H1 (cell line): ENCODE measurements at places on chromosomes 5 and 9. TPM values are rescaled to one million over a fixed set of nuclear protein-coding genes. Genes with fewer than 3 reads are reported as not detected.

The DND1 gene
- 0.41 and 0.84 TPM in 2 replicates for total RNA-seq

The CCNO gene
- 0.27 and 0.41 TPM in 2 replicates for total RNA-seq

The PCDHB16 gene
- 5.2 and 5.9 TPM in 2 replicates for total RNA-seq

The TDRD7 gene
- total RNA-seq = 2.1 and 2.3 TPM in 2 replicates

The SPATA31D4 gene
- total RNA-seq = not detected in 2 replicates

The PAEP gene
- total RNA-seq = not detected in 2 replicates

The EEIG1 gene
- 50.8 and 51.3 TPM in 2 replicates for total RNA-seq

The DCAF10 gene
- 11.1 and 15.0 TPM in 2 replicates for total RNA-seq

The ZNF462 gene
- 154 and 163 TPM in 2 replicates for total RNA-seq

The ARHGAP26 gene
- total RNA-seq = 20.6 and 24.8 TPM in 2 replicates

- no peaks in the 10 kb centered on the region for H3K27me3 ChIP-seq
- H3K36me3 ChIP-seq = no peaks in the 10 kb centered on the region
- H3K27ac ChIP-seq = no peak overlapping the region
- H3K4me3 ChIP-seq = no peak overlapping the region
- H3K4me1 ChIP-seq = peaks cover 3% of the 10 kb centered on the region; the same call in 1 of the 2 replicates
Observed at GRCh38 chr5:126269511-126269910, 153.7 kb upstream of the GRAMD2B start.

- DNase-seq = no peak
- no peaks in the 10 kb centered on the region; the same call in 1 of the 2 replicates for H3K36me3 ChIP-seq
- no peaks in the 10 kb centered on the region for H3K27me3 ChIP-seq
- no peaks in the 10 kb centered on the region for H3K4me1 ChIP-seq
Observed at GRCh38 chr5:39001683-39002082, 72.5 kb downstream of the RICTOR start.

- no peak overlapping the region for H3K27ac ChIP-seq
- no peak overlapping the region for H3K4me3 ChIP-seq
- H3K36me3 ChIP-seq = no peaks in the 10 kb centered on the region
- no peaks in the 10 kb centered on the region for H3K27me3 ChIP-seq
- H3K4me1 ChIP-seq = peaks cover 2% of the 10 kb centered on the region; the same call in 1 of the 2 replicates
- DNase-seq = no peak
Observed at GRCh38 chr5:71907608-71908145, 188.6 kb downstream of the CARTPT start.

GRCh38 chr9:120151806-120152205 is 428.2 kb downstream of the CDK5RAP2 start:
- H3K36me3 ChIP-seq = no peaks in the 10 kb centered on the region
- no peak overlapping the region for H3K27ac ChIP-seq
- H3K27me3 ChIP-seq = no peaks in the 10 kb centered on the region
- no peaks in the 10 kb centered on the region for H3K4me1 ChIP-seq
- DNase-seq = no peak

- H3K27me3 ChIP-seq = no peaks in the 10 kb centered on the region
- no peak for DNase-seq
- H3K4me3 ChIP-seq = no peak overlapping the region
Observed at GRCh38 chr9:14956208-14956607, 46.0 kb upstream of the FREM1 start.

DNA sequence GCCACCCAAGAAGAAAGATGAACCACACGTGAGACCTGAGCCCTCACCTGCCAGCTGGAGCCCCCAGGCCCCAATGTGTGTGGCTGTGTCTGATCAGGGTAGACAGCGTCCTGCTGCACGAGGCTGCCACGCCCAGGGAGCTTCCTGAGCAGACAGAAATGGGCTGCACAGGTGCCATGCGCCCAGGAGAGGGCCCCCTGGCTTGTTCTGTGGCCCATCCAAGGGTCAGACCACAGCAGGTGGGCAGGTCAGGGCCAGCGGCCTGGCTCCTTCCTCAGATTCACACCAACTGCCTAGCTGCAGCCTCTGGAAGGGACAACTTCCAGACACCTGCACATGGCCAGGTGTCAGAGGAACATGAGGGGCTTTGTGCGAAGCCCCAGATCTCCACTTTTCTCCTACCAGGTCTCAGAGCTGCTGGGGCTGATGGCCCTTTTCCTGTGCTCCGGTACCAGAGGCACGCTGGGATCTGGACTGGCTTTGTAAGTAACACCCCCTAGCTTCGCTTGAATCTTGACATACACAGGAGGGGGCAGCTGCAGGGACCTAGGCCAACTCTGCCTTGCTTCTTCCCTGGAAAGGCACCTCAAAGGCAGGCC is 10.8 kb downstream of the SARDH start:
- H3K27ac ChIP-seq = no peak overlapping the region
- no peaks in the 10 kb centered on the region for H3K27me3 ChIP-seq
- H3K4me3 ChIP-seq = no peak overlapping the region
- H3K4me1 ChIP-seq = no peaks in the 10 kb centered on the region
- H3K36me3 ChIP-seq = no peaks in the 10 kb centered on the region

GRCh38 chr9:136921307-136921706 is 23.2 kb downstream of the FBXW5 start:
- no peak overlapping the region for H3K4me3 ChIP-seq
- no peaks in the 10 kb centered on the region for H3K27me3 ChIP-seq
- H3K4me1 ChIP-seq = no peaks in the 10 kb centered on the region
- no peak overlapping the region for H3K27ac ChIP-seq

DNA sequence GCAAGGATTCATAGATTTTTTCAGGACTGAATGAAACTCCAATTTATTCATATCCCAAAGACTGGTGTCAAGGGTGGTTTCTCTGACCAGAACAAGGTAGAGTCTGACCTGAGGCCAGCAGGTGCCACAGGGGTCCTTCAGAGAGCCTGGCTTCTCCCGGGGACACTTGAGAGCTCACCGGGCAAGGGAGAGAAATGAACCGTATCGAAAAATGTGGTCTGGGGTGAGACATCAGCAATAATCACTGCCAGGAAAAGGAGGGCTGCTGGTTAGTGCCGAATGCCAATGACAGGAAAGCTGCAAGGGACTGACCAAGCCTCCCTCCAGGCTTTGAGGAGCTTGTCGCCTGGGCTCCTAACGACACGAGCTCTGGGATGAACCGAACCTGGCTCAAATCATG is 142.7 kb downstream of the TTLL11 start:
- H3K36me3 ChIP-seq = no peaks in the 10 kb centered on the region
- H3K4me1 ChIP-seq = peaks cover 8% of the 10 kb centered on the region
- H3K27me3 ChIP-seq = no peaks in the 10 kb centered on the region
- H3K4me3 ChIP-seq = no peak overlapping the region
- H3K27ac ChIP-seq = no peak overlapping the region

DNA sequence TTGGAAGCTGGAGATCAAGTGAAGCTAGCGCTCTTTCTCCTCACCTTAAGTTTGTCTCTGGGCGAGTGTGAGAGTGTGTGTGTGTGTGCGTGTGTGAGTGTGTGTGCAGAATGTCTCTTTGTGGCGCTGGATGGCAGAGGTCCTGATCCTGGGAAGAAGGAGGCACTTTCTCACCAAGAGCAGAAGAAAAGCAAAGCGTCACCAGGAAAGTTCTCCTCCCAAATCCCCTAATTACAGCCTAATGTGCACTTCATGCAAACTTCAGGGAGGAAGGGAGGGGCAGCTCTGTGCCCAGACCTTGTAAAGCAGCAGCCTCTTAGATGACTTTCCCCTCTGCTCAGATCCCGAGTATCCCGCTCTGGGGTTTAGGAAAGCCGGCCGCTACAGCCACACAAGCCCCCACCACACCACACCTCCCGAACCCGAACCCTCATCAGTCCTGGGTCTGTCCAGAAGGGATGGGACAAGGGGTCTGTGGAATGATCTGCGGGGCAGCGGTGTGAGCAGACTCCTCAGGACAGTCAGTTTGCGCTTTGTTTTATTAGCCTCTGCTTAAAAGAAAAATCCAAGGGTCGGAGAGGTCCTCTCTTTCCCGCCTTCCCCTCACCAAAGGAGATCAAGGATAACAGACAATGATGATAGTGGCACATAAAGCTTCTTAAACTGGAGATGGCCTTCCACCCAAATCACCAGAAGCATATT is at the start of gene HAPLN1:
TSS of gene HAPLN1 (minus strand) at position 20 of the 702 bp plus-strand sequence. CDS start 47,332 bp downstream, outside the sequence.
- H3K4me3 ChIP-seq = peak within 1 kb of the TSS; percentile 64
- no peaks in the 10 kb centered on the region for H3K36me3 ChIP-seq
- H3K27me3 ChIP-seq = no peaks in the 10 kb centered on the region
- no peak within 1 kb of the TSS for H3K27ac ChIP-seq
- H3K4me1 ChIP-seq = peaks cover 9% of the 10 kb centered on the region; the same call in 1 of the 2 replicates
- peak; percentile 64 for DNase-seq

- DNase-seq = no peak
- H3K27me3 ChIP-seq = no peaks in the 10 kb centered on the region; the same call in 1 of the 2 replicates
- H3K36me3 ChIP-seq = no peaks in the 10 kb centered on the region
- H3K4me3 ChIP-seq = peak overlapping the region; percentile 51
Observed at GRCh38 chr9:123356851-123357742, 1.1 kb downstream of the CRB2 start.

DNA sequence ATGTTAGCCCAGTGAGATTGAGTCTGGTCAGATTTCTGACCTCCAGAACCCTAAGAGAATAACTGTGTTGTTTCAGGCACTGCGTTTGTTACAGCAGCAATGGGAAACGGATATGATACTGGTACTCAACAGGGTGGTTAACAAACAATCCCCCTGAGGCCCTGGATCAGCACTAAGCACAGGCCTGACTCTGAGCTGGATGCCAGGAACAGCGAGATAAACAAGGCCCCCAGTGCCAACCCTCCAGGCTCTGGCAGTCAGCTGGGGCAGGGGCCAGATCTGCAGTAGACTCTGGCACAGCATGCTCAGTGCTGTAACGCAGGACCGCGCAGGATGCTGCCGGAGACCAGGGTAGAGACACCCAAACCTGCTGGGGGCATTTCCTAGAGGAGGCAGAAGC is 22.1 kb downstream of the CPLX2 start:
- H3K36me3 ChIP-seq = no peaks in the 10 kb centered on the region
- H3K27ac ChIP-seq = no peak overlapping the region
- H3K4me3 ChIP-seq = no peak overlapping the region
- peaks cover 3% of the 10 kb centered on the region for H3K4me1 ChIP-seq

DNA sequence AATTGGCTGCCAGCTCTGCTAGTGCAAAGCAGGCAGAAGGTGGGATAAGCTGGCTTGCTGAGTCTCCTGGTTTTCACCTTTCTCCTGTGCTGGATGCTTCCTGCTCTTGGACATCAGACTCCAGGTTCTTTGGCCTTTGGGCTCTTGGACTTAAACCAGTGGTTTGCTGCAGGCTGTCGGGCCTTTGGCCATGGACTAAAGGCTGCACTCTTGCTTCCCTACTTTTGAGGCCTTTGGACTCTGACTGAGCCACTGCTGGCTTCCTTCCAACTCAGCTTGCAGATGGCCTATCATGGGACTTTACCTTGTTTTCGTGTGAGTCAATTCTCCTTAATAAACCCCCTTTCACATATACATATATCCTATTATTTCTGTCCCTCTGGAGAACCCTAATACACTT is 1293.9 kb upstream of the CDH6 start:
- no peak overlapping the region for H3K4me3 ChIP-seq
- H3K36me3 ChIP-seq = no peaks in the 10 kb centered on the region
- no peak for DNase-seq

DNA sequence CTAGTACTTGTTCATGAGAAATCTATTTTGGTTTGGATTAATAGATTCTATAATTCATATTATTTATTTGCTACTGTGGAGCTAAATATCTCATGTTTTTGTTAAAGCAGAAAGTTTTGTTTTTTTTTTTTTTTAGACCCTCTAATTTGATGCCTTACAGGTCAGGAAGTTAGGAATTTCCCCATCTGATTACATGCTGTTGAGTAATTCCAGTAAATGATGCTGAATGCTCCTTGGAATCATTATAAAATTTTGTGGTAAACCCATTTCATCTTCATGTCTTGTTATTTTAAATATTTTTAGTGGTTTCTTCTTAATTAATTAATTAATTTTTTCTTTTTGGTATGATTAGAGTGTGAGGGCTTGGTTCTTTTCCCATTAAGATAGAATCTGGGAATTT is 35.6 kb downstream of the NNT start:
- no peak for DNase-seq
- H3K27ac ChIP-seq = no peak overlapping the region
- no peaks in the 10 kb centered on the region for H3K4me1 ChIP-seq
- no peak overlapping the region for H3K4me3 ChIP-seq
- no peaks in the 10 kb centered on the region for H3K36me3 ChIP-seq

DNA sequence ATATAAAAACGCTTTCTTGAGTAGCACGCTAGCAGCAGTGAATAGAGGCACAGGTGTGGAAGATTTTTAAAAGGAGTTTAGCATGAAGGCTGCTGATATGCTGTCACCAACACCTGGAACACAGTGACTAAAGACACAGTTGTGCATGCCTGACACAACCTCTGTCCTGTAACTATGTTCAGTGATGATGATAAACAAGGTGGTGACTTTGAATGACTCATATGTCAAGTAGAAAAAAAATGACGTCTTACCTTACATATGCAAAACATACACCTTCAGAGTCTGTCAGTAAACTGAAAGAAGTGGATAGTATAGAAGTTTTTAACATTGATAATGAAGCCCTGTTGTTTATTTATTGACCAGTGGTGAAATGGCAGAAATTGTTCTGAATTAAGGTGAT is 66.2 kb upstream of the ADCY2 start:
- peaks cover 3% of the 10 kb centered on the region; the same call in 1 of the 2 replicates for H3K36me3 ChIP-seq
- no peak overlapping the region for H3K27ac ChIP-seq
- H3K4me1 ChIP-seq = no peaks in the 10 kb centered on the region
- no peaks in the 10 kb centered on the region for H3K27me3 ChIP-seq
- no peak overlapping the region for H3K4me3 ChIP-seq

GRCh38 chr5:53568401-53568800 is 8.0 kb downstream of the NDUFS4 start:
- H3K36me3 ChIP-seq = no peaks in the 10 kb centered on the region
- no peaks in the 10 kb centered on the region for H3K27me3 ChIP-seq
- H3K27ac ChIP-seq = no peak overlapping the region
- no peak overlapping the region for H3K4me3 ChIP-seq
- no peak for DNase-seq
- no peaks in the 10 kb centered on the region for H3K4me1 ChIP-seq

GRCh38 chr9:18746631-18747030 is 272.7 kb downstream of the ADAMTSL1 start:
- H3K4me3 ChIP-seq = no peak overlapping the region
- no peaks in the 10 kb centered on the region for H3K36me3 ChIP-seq
- no peaks in the 10 kb centered on the region for H3K27me3 ChIP-seq
- no peak overlapping the region for H3K27ac ChIP-seq

GRCh38 chr9:32603914-32604852 is 31.2 kb upstream of the NDUFB6 start:
- H3K4me1 ChIP-seq = no peaks in the 10 kb centered on the region
- H3K4me3 ChIP-seq = no peak overlapping the region
- no peak overlapping the region for H3K27ac ChIP-seq
- no peak for DNase-seq
- H3K27me3 ChIP-seq = no peaks in the 10 kb centered on the region

DNA sequence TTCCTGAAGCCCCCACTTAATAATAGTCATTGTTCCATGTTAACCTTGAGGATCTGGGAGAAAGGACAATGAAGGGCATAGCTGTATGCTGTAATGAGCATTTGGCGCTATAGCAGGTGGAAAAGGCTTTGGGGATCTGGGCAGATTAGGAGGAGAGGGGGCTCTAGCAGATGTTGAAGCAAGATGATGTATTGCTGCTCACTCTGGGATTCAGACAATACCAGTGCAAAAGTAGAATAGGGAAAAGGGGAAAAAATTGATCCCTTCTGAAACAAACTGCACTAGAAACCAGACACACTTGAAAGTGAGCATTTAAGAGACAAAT is 575.3 kb upstream of the MEF2C start:
- no peak for DNase-seq
- H3K4me3 ChIP-seq = no peak overlapping the region
- no peaks in the 10 kb centered on the region for H3K27me3 ChIP-seq
- H3K4me1 ChIP-seq = no peaks in the 10 kb centered on the region
